Activated naive CD8-positive, alpha-beta T cell treated with anti-CD3 and anti-CD28 coated beads for 36 hours (primary cell): ENCODE measurements at places on chromosomes 16 and 17. TPM values are rescaled to one million over a fixed set of nuclear protein-coding genes. Genes with fewer than 3 reads are reported as not detected.

GRCh38 chr17:63349478-63350000 lies 96.6 kb downstream of the CYB561 start:
- DNase-seq, result no peak

DNA sequence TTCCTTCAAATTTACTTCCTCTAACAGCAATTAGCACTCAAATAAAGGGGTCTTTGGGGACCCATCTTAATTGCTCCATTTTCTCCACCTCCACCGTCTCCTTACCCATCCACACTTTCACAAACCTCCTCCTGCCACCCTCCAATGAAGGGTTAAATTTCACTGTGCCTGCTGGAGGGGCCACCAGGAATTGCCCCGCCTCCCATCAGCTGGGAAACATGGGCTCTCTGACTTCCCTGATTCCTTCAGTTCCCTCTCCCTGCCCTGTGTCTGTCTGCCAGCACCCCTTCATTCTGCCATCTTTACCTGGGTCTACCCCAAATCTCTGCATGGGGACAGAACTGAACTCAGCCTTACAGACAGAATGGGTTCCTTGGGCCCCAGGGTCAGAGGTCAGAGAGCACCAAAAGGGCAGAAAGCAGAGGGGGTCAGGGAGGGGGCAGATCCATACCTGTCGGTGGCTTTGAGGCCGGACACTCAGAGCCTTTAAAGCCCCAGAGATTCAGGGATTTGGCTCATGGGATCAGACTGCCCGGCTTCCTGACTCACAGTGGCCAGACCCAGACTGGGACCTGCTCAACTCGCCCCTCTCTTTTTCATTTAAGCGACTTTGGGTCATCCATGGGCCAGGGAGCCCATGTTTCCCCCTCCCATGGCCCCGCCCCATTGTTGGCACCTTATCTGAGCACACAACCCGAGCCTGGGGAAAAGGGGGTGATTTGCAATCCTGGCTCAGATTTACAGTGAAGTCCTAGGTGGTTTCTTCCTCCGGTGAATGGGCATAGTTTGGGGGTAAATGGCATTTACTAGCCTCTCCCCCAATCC lies 17.6 kb upstream of the SP2 start:
- no peak for DNase-seq

DNA sequence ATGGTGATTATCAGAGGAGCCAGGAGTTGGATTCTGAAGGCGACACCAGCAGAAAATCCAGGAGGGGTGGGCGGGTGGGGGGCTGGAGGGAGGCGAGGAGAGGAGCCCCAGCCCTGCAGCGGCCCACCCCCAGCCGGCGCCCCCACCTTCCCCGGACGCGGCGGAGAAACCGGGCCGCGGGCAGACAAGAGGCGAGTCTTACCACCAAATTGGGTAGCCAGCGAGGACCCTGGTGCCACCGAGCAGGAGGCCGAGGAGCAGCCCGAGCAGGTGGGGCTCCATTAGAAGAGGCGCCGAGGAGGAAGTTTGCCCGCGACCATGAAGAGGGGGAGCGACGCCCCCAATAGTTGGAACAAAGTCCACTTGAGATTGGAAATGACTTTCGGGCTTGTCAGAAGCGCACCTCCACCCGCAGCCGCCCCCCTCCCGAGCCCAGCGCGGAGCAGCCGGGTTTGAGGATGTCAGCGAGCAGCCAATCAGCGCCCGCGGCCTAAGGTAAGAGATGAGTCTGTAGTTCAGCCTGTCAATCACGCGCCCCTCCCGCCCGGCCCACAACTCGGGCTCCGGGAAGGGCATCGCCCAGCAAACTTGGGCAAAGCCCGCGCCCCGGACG lies at the start of gene WNT3:
WNT3 (minus strand) TSS at position 377 of the 613 bp plus-strand sequence; CDS start at position 282, 95 bp downstream.
- peak; percentile 63 for DNase-seq

The PLA2G10 gene
- total RNA-seq, result not detected

DNA sequence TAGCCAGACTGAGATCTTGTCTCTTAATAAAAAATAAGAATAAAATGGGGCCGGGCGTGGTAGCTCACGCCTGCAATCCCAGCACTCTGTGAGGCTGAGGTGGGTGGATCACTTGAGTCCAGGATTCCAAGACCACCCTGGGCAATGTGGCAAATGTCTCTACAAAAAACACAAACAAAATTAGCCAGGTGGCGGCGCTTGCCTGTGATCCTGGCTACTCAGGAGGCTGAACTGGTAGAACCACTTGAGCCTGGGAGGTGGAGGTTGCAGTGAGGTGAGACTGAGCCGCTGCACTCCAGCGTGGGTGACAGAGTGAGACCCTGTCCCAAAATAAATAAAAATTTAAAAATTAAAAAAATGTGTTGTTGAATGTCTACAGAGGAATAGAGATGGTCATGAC lies 2.9 kb upstream of the DEF8 start:
- DNase-seq, result no peak

GRCh38 chr17:70658317-70658716 lies 489.0 kb downstream of the KCNJ2 start:
- no peak for DNase-seq

DNA sequence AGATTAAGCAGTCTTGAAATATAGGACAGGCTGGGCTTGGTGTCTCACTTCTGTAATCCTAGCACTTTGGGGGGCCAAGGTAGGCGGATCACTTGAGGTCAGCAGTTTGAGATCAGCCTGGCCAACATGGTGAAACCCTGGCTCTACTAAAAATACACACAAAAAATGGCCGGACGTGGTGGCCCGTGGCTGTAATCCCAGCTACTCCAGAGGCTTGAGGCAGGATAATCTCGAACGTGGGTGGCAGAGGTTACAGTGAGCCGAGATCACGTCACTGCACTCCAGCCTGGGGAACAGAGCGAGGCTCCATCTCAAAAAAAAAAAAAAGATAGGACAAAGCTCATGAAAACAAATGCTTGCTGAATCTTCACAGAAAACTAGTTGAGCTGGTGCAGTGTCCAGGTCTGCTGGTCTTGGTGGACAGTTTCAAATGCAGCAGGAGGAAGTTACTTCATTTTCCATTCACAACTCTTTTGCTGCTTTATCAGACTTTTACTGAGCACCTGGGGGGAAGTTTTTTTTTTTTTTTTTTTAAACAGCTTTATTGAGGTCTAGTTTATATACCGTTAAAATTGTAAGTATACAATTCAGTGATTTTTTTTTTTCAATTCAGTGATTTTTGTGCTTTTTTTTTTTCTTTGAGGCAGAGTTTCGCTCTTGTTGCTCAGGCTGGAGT lies 45.2 kb downstream of the SNX29 start:
- no peak for DNase-seq

The JPT1 gene
- total RNA-seq, result 245 TPM

- no peak for DNase-seq
These were observed 91.7 kb downstream of the BCAS3 start for GRCh38 chr17:60769327-60769726.

DNA sequence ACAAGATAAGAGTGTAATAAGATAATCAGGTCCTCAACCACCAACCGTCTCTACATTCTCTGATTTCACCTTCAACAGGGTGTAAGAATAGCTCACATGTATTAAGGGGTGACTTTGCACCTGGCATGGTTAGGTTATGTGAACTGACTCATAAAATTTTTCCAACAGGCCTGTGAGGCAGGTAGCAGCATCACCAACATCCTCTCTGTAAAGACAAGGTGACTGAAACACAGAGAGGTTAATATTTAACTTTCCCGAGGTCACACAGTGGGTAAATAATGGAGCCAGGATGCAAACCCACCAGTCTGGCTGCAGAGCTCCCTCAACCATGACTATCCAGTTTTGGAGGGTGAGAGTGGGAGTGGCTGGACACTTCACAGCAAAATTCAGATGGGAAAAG lies 317.2 kb downstream of the C16orf95 start:
- no peak for DNase-seq

DNA sequence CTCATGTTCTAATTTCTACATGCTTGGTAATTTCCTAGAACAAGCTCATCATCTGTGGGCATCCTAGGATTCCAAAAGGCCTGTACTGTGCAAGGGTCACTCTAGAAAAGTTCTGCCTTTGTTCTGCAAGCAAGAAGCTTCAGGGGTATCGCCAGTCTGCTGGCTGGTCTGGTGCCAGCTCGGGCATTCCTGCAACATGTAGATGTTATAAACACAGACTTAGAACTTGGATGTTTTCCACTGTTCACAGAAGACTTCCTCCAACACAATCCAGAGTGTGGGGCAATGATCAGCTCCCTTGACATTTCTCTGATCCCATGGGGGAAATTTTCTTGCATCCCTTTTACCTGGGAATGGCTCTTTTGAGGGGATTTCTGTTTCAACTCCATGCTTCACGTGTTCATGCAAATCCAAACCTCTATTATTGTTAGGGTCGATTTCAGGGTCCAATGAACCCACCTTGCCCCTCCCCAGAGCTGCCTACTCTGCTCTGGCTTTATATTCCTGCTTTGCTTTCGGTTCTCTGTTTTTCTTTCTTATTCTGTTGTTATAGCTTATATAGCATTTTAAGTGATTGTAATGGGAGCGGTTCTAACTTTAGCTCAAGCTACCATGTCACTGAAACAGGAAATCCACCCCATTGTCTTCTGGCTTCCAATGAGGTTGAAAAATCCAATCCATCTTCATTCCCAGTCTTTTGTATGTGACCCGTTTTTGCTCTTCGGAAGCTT lies 25.3 kb downstream of the UBE2O start:
- no peak for DNase-seq

The IKZF3 gene
- total RNA-seq, result 44.6 TPM

The ADGRG3 gene
- total RNA-seq, result not detected

The ZNF385C gene
- 1.2 TPM for total RNA-seq

GRCh38 chr17:78234261-78234865 lies 2.9 kb downstream of the TMEM235 start:
- DNase-seq, result no peak

- DNase-seq, result no peak
These were observed 237.0 kb downstream of the SOX9 start for GRCh38 chr17:72357764-72358365.

The RAB26 gene
- total RNA-seq, result 0.35 TPM

- peak; percentile 65 for DNase-seq
These were observed 204.1 kb upstream of the CIBAR2 start for GRCh38 chr16:85316321-85316919.

The WFIKKN2 gene
- not detected for total RNA-seq

GRCh38 chr17:29649359-29649758 lies 26.6 kb upstream of the CORO6 start:
- no peak for DNase-seq

The TMEM238L gene
- not detected for total RNA-seq

DNA sequence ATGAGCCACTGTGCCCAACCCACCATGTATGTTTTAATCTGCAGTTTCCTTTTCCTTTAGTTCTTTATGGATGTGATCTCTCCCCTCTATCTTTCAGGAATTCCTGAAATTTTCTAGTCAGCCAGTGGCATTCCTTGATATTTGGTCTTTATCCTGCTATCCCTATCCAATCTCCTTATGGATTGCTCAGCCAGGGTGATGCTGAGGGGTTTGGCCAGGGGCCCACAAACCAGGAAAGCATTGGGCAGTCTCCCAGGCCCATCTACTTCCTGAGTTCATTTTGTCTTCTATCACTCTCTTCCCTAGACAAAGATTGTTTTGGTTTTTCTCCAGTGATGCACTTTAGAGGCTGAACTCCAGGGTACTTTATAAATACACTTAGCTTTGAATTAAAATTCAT lies 115.9 kb downstream of the KATNIP start:
- no peak for DNase-seq
